NCI-H524 treated with DMSO at 0.1 percent for 48 hours (cell line): ENCODE measurements at places on chromosomes 5 and 9.

- DNase-seq = no peak
Observed at GRCh38 chr9:37390759-37391158, 31.7 kb upstream of the GRHPR start.

DNA sequence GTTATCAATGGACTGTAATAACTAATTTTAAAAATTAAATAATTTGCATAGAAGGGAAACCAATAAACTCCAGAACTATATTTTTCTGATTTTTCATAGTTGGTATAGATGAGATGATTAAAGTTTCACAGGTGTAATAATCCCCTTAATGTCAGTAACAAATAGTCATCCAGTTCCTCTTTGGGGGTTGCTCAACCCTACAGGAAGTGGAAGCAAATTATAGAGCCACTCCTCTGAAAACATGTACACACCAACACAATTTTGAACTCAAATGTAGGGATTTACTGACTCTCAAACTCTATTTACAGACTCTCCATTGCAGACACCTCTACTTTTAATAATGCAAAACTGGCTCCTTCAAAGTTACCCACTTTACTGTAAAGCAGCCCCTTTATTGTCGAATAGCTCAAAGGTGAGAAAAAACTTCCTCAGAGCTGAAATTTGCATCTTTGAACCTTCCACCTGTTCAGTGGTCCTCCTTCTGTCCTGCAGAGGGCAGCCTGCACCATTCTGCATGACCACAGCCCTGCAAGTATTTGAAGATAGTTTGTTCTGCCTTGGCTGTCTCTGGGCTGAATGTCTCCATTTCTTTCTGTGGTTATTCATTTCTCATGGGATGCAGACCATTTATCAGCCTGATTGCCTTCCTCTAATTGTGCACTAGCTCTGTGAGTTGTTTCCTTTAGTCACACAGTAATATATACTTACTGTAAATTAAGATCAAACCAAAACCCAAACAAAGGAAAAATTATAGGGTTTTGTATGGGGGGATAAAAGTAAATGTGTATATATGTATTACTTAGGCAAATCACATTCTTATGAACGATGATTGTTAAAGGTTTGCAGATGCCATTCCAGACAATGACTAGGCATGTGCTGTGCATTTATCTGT is 383.2 kb upstream of the SGCD start:
- no peak for DNase-seq

DNA sequence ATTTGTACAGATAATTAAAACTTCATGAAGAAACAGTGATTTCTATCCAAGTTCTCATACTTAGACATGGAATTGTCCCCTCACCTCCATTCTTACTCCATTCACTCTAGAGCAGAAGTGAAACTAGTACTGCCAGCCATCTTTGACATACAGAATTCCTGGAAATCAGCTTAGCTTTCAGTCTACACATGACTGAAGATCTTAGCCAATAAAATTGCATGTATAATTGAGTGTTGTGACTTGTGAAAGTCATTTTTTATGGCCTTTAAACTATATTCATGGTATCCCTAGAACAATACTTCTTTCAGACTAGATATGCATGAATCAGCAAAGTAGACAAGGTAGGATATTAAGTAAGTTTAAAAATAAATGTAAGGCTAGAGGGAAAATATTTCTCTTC is 705.2 kb upstream of the ZNF608 start:
- no peak for DNase-seq

- no peak for DNase-seq
Observed at GRCh38 chr9:136977223-136977622, at the start of gene PTGDS. Gene PTGDS (plus strand): TSS chr9:136977504. CDS start chr9:136977579, 75 bp downstream.

DNA sequence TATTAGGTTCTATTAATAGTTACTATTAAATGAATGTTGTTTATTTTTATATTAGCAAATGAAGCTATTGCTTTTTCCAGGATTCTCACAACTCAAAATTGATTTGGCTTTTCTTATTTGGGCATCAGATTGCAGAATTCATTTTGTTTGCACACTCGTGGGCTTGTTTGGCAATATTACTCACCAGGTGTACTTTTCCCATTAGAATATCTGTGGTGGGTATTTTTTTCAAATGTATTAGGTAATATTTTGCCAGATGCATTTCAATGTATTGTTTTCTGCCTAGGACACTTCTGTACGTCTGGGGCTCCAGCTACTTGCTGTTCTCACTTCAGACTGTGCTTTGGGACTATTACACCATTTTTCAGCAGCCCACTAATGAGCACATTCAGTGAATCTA is 108.0 kb upstream of the GHR start:
- DNase-seq = no peak

GRCh38 chr5:21391506-21391905 is 1403.5 kb upstream of the CDH18 start:
- no peak for DNase-seq

GRCh38 chr5:159184858-159185381 is 24.4 kb downstream of the RNF145 start:
- no peak for DNase-seq

GRCh38 chr9:113675475-113675941 is 200.6 kb upstream of the ZNF618 start:
- DNase-seq = no peak

DNA sequence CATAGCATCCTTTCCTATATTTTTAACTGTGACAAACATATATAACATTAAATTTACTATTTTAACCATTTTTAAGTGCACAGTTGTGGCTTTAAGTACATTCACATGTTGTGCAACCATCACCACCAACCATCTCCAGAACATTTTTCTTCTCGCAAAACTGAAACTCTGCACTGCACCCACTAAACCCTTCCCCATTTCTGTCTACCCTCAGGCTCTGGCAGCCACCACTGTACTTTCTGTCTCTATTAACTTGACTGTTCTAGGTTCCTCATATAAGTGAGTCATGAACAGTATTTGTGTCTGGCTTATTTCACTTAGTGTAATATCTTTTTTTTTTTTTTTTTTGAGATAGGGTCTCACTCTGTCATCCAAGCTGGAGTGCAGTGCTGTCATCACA is 25.5 kb downstream of the KCNMB1 start:
- DNase-seq = no peak

DNA sequence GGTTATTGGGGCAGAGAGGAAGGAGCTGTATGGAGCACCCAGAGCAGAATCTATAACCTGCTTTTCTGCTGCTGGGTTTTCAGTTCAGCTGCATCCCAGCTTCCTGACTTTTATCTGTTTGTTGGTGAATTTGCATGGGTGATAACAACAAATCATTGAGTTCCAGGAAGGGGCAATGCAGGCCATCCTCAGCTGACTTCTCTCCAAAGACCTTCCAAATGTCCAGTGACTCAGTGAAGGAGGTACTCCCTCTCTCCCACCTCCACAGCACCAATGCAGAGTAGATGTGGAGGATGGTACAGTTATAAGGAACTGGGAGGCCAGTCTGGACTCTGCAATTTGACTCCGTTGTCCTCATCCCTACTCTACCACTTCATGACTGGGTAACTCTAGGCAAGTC is 1.6 kb upstream of the TXN start:
- DNase-seq = no peak

DNA sequence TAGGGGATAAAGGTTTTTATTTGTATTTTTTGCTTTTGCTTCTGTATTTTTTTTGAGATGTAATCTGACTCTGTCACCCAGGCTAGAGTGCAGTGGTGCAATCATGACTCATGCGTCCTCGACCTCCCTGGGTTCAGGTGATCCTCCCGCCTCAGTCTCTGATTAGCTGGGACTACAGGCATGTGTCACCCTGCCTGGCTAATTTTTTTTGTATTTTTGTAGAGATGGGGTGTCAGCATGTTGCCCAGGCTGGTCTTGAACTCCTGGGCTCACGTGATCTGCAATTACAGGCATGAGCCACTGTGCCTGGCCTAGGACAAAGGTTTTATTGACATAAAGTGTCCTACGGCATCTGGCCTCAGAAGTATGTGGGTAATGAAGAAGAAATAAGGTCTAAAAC is 297.1 kb upstream of the C9orf72 start:
- DNase-seq = no peak

DNA sequence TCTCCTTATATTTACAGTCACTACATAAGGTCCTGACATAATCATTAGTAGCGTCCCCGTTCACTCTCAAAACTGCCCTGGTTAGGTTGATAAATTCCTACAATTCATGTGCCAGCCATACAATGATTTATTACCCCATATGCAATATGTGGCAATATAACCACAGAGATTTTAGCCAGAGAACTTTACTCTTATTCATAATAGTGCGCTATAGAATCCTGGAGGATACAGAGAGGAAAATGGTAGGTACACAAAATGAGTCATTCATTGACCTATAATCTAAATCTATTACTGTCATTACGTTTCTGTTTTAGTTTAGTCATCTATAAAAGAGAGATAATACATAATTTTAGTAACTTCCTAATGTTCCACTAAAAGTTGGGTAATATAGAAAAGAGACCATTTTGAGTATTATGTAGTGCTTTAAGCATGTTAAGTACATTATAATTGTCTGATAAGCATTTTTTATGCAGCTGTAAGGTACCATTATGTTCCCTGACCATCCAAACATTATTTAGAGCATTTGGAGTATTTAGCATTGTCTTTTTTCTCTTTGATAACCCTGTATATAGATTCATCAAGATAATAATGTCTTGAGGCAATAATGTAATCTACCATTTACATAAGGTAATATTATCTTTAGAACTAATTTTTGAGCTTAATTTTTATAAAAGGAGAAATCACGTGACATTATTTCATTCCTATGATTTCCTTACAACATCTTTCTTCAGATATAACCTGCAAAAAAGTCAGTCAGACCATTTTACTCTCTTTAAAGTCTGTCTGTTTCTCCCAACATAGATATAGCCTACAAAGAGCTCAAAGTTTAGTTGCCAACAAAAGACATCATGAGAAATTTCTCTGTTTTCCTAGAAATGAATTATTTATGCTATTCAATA is 655.5 kb upstream of the ZNF608 start:
- no peak for DNase-seq

- DNase-seq = no peak
Observed at GRCh38 chr5:31157720-31158119, 35.8 kb upstream of the CDH6 start.

DNA sequence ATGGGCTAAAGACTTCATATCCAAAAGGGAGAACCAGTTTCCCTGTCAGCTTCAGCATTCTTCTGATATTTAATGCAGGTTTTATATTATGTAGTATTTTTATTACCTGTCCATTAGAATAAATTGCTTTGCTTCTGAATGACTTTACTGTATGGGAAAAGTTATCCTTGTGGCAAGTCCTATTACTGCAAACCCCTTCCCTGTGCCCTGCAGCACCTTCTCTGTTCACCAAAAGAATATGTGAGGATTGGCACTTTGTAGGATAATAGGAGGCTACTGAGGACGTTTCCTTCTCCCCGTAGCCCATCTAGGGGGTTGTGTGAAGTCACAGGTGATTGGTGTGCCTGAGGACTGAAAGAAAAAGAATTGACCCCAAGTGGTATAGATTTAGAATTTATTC is 296.1 kb downstream of the KDM4C start:
- no peak for DNase-seq

- DNase-seq = no peak
Observed at GRCh38 chr5:51559339-51559738, 176.1 kb downstream of the ISL1 start.

DNA sequence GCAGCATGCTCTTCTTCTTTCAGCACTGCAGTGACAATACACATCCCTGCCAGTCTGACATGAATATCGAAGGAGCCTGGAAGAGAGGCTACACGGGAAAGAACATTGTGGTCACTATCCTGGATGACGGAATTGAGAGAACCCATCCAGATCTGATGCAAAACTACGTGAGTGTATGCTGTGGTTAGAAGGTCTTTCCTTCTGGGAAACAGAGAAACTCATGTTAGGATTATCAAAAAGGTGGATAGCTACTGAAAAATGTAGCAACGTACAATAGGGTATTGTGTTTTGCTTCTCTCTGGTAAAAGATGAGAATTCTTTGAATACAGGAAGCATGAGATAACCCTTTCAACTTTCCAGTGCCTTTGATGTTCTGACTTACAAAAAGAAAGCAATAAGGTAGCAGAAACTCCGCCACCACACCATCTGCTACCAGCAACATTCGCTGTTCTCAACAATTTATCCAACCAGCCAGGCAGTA is 133.3 kb downstream of the PCSK5 start:
- DNase-seq = no peak

DNA sequence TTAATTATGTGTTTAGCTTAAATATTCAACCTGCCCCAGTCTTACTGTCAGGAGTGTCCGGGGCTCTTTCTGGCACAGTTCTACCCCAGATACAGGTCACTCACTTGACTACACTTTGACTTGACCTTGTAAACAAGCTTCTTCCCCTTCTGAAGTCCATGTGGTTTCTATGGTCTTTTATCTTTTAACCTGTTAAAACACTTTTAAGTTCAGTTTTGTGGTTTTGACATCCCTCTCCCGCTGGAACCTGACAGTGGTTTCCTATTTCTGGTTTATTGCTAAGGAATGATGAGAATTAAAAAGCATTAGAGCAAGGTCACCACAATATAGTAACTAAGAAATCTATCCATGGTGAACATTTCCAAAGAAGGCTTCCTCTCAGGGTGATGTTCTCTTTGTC is 300.1 kb downstream of the TMEM167A start:
- DNase-seq = no peak

DNA sequence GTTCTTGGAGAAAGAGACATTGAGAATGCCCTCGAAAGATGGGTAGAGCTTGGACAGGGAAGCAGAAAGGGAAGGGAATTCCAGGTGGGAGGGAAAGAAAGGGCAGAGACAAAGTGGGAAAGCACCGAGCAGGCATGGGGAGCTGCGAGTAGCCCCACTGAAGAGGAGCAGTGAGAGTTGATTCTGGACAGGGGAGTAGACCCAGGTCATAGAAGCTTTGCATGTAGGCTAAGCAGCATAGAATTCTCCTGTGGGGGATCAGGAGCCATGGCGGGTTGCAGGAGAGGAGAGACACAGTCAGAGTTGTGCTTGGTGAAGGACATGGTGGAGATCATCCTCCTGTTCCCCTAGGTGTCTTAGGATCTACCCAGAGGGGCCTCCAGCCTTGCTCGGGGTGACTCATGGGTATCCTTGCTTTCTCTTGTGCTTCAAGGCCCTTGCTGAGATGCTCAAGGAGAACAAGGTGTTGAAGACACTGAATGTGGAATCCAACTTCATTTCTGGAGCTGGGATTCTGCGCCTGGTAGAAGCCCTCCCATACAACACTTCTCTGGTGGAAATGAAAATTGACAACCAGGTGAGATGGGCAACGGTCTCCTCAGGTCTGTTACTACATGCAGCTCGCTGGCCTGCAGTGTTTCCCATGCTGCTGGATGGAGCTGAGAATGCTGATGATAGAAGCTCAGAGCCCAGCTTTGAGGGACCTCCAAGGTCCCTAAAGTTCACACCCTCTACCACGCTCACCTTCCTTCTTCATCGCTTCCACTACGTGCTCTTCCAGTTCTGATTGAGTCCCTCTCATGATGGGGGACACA is 64.5 kb downstream of the TSTD2 start:
- no peak for DNase-seq

GRCh38 chr5:124519396-124519795 is 227.0 kb downstream of the ZNF608 start:
- DNase-seq = no peak

GRCh38 chr9:132996526-132996925 is 18.0 kb downstream of the GFI1B start:
- DNase-seq = no peak

DNA sequence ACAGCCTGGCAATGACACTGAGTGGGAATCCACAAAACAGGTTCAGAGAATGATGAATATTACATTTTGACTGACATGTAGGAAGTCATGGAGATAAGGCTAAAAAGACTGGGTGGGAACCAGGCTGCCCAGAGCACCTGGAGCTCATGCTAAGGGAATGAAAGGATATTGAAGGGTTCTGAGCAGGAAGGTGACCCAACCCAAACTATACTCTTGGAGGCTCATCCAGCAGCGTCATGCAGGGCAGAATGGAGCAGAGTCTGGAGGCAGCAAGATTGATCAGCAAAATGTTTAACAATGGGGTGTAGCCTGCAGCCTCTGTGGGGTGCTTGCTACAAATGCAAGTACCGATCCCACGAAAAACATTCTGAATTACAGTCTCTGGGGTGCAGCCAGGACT is 120.2 kb downstream of the PSD2 start:
- no peak for DNase-seq
